ENCODE measurements at places on chromosomes 4 and X. TPM values are rescaled to one million over a fixed set of nuclear protein-coding genes. Genes with fewer than 3 reads are reported as not detected.

The NKX6-1 gene
- not detected for total RNA-seq

The ARHGAP4 gene
- total RNA-seq, result 1.3 TPM

The OPHN1 gene
- 5.6 TPM for total RNA-seq

The KIT gene
- total RNA-seq, result 0.43 TPM

The COL25A1 gene
- 0.57 TPM for total RNA-seq

The USP17L24 gene
- total RNA-seq, result not detected

The GLRA3 gene
- not detected for total RNA-seq

The WDFY3 gene
- 43.0 TPM for total RNA-seq

The MAGEC3 gene
- total RNA-seq, result not detected

The CC2D2A gene
- 23.2 TPM for total RNA-seq

The LGI2 gene
- not detected for total RNA-seq

The AREG gene
- not detected for total RNA-seq

The KCTD8 gene
- not detected for total RNA-seq

The PRKG2 gene
- total RNA-seq, result 4.6 TPM

The SULT1E1 gene
- 0.09 TPM for total RNA-seq

The USP26 gene
- total RNA-seq, result not detected

The ZRSR2 gene
- 5.0 TPM for total RNA-seq

The PNMA3 gene
- 0.28 TPM for total RNA-seq

The SRPK3 gene
- 0.43 TPM for total RNA-seq

The GPRIN3 gene
- total RNA-seq, result under 0.01 TPM

The S100G gene
- not detected for total RNA-seq

The KLHL13 gene
- total RNA-seq, result 39.1 TPM

The MGARP gene
- total RNA-seq, result 19.2 TPM

The PNMA6A gene
- total RNA-seq, result 1.6 TPM

The SSX7 gene
- total RNA-seq, result not detected

The RNF212 gene
- total RNA-seq, result 0.28 TPM

The VCX3A gene
- not detected for total RNA-seq

The RPS6KA6 gene
- 12.7 TPM for total RNA-seq

The AASDH gene
- 14.1 TPM for total RNA-seq

The OTUD5 gene
- 28.6 TPM for total RNA-seq

The QRFPR gene
- total RNA-seq, result not detected

The PAGE1 gene
- total RNA-seq, result not detected

Data from smooth muscle cell of bladder (primary cell).